Stimulated activated CD8-positive, alpha-beta memory T cell treated with anti-CD3 and anti-CD28 coated beads, Interleukin-7, amount 100 ng/mL, for 4 hours (primary cell): ENCODE measurements at places on chromosomes 5 and 9.

GRCh38 chr9:36903541-36904435 is 130.3 kb downstream of the PAX5 start:
- DNase-seq: no peak

DNA sequence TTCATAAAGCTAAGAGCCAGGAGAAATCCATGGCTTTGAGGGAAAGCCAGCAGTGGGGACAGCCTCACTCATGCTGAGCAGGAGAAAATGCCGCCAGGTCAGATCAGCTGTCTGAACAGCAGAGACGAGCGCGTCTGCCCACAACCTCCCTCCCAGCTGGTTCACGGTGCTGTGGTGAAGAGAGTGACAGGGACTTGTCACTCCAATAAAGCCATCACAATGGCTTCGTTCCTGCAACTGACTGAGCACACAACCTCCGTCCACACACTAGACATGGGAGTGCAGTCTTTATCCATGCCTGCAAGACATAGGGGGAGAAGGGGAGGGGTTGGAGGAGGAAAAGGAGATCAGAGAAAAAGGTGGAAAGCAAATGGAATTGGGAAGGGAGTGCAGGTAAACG is 206.9 kb downstream of the GABBR2 start:
- DNase-seq: no peak

DNA sequence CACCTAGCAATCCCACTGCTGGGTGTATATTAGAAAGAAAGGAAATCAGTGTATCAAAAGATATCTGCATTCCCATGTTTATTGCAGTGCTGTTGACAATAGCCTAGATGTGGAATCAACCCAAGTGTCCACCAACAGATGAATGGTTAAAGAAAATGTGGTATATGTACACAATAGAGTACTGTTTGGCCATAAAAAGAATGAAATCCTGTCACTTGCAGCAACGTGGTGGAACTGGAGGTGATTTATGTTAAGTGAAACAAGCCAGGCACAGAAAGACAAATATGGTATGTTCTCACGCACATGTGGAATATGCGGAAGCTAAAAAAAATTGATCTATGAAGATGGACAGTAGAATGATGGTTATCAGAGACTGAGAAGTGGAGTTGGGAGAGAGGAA is 221.6 kb upstream of the DAP start:
- DNase-seq: no peak

GRCh38 chr5:116938488-116938887 is 363.9 kb upstream of the SEMA6A start:
- DNase-seq: no peak

- no peak for DNase-seq
Observed at GRCh38 chr5:170393958-170394357, 4.8 kb upstream of the KCNMB1 start.

- no peak for DNase-seq
Observed at GRCh38 chr5:10989577-10990263, 228.7 kb upstream of the DAP start.

GRCh38 chr5:151464101-151464500 is 16.7 kb downstream of the SLC36A1 start:
- DNase-seq: no peak

GRCh38 chr9:93245437-93245970 is 61.6 kb downstream of the WNK2 start:
- no peak for DNase-seq

DNA sequence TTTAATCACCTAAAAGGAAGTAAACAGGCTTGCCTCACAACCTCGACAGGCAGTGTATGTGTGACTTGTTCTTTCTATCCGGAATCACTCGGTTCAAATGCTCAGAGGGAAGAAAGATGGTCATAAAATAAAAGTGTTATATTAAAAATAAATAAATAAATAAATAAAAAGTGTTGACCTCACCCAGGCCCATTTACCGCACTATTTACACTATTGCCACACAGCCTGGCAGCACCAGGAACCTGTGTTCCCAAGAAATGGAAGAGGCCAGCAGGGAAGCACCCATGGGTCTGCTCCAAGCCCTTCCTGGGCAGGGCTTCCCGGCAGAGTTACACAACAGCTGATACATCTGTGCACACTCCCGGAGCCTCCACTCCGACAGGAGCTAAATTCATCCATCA is 127.9 kb downstream of the EFNA5 start:
- DNase-seq: no peak
